ENCODE measurements at places on chromosomes 7 and 10.

GRCh38 chr10:70280099-70280498 lies 3.7 kb downstream of the NPFFR1 start:
- DNase-seq = no peak

GRCh38 chr10:125128397-125129075 lies 31.8 kb downstream of the CTBP2 start:
- no peak for DNase-seq

DNA sequence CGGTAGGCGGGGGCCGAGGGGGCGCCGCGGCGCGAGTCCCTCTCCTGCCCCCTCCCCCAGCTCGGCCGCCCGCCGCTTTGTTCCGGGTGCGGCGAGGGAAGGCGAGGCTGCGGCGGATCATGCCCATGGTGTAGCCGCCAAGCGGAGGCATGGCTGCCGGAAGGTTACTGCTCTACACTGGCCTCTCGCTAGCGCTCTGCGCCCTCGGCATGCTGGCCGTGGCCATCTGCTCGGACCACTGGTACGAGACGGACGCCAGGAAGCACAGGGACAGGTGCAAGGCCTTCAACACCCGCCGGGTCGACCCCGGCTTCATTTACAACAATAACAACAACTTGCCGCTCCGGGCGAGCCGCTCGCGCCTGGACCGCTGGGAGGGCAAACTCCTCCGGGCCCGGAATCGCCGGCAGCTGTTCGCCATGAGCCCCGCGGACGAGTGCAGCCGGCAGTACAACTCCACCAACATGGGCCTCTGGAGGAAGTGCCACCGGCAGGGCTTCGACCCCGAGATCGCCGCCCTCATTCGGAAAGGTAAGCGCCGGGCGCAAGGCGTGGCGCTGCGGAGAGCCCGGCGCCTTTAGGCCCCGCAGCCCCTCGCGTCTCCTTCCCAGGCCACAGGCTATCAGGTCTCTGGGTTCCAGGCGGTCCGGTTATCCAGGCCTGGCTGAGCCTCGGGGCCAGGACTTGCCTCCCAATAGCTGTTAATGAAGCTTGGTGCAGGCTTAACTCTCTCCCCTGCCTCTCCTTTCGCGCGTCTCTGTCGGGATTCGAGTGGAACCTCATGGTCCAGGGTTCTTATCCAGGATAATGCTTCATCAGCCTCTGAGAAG lies 513 bp downstream of the TMEM178B start:
- peak; percentile 33 for DNase-seq

DNA sequence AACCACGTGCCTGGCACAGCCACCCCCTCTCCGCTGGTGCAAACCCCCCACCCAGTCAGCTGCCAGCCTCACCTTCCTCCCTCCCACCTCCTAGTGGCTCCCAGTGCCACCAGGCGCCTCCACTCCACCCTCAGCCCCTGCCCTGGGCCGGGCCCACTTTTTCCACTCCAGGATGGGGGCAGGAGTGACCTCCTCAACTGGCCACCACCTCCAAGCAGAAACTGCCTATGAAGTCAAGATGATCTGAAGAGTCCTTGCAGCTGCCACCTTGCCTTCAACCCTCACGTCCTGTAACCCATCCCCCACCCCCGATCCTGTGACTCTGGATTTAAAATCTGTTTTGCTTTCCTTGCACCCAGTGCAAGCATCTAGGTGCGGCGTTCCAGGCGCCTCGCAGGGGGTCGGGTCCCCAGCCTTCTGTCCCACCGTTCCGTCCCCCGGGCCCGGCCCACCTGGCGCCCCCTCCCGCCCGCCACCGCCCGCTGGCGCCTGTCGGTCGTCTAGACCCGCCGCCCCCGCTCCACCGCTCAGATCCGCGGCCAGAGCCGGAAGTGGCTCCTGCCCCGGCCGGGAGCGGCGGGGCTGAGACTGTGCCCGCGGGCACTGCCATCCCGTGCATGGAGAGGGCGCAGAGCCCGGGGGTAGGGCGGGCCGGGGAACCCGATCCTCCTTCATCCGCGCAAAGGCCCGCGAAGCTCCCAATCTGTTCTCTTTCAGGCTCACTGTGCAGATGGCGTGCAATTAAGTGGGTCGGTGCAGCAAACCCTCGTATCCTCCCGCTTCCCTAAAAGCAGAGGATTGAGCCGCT lies 51.2 kb upstream of the GTF2I start:
- no peak for DNase-seq

DNA sequence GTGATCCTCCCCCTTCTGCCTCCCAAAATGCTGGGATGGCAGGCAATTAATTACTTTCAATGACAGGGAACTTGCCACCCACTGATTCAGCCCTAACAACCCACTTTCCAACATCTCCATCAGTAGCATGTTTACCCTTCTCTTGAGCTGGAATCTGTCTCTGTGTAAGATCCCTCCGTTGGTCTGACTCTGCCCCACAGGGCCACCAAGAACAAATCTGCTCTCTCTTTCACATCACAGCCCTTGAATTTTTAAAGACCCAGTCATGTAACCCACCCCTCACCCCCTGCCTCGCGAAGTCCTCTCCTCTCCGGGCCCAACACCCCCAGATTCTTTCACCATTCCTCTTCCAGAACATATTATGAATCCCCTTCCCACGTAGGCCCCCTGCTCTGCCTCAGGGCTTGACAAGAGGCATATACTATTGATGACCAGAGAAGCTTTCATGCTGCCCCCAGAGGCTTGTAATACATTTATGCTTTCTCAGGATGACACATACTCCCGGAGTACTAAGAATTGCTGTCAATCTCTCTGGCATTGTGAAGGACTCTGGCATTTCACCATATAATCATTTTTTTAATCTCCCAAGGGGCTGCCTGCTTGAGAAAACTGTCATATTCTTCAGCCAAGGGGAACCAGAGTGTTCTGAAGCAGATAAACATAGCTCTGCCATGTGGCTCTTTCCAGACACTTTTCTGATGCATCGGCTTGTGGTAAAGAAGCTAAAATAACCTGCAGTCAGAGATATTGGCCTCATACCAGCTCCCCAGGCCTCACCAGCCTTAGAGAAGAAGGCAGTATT lies 179.2 kb upstream of the AUTS2 start:
- DNase-seq = no peak

DNA sequence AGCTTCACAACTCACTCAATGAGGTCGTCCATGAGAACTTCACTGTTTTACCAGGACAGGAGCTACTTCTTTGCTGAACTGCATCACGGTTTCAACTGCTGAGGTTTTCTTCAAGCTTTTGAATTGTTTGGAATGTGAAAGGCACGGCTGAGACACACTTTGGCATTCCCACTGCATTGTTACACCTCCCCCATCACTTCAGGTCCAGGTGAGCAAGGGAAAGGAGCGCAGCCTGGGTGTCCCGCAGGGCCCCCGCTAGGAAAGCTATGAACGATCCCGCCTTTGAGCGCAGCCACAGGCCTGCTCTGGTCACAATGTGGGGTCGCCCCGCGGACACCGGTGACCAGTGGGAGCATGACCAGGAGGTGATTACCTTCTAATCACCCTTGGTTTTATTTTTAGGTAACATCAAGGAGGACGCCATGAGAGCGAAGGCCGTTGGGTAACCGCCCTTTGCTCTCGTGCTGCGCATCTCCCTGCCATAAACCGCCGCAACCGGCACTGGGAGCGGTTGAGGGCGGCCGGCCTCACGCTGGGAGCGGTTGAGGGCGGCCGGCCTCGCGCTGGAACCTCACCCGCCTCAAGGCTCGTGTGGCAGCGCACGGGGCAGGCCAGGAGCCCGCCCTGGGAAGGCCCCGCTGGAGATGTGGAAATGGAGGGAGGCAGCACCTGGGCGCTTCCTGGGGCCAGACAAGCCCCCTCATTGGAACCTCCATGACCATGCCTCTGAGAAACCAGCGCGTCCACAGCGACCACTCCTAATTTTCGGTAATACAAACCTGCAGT lies 50.9 kb upstream of the SGMS1 start:
- no peak for DNase-seq

DNA sequence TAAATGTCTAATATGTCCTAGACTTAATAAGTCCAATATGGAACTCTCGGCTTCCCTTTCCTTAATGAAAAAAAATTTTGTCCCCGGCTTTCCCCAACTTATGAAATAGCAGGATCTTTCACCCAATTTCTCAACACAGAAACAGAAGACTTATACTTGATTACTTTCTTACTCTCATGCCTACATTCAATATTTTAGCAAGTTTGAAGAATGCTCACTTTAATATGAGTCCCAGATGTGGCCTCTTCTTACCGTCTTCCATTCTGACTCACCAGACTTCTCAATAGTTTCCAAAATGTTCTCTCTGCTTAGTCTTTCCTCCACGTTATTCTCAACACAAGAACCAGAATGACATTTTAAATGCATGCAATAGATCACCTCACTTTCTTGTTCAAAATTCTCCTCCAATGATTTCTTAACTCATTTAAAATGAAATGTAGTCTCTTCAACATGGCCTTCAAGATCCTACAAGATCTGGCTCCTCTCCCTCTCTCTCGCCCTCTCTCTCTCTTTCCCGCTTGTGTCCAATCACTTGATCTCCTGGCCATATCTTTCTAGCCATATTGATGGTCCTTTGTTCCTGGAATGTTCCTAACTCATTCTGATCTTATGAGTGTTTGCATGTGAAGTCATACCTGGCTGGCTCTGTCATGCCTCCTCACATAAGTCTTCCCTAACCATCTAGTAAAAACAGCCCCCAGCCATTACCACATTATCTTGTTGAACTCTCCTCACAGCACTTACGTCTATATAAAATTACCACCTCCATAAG lies 119.7 kb upstream of the FAM3C start:
- DNase-seq = no peak

DNA sequence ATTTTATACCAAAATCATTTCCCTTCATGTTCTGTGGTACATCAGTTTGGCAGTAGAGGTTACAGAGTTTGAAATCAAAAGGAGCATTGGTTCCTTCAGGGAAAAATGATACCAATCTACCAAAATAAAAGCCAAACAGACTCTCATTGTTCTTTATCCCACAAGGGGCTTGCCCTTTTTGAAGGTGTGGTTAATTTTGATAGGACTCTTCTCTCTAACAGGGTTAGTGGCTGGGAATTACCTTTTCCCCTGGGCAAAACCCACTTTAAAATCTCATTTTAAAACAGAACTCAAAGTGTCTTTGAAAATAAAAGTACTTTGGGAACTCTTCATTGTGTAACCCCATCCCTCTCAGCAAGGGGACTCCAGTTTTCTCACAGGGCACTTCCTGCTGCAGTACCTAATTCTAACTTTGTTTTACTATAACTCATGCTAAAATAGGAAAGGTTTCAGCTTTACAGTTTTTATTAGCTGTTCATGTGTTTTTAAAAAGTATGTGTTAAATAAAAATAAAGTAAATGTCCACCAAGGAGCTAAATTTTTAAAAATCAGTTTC lies 30.6 kb downstream of the SMNDC1 start:
- DNase-seq = no peak

DNA sequence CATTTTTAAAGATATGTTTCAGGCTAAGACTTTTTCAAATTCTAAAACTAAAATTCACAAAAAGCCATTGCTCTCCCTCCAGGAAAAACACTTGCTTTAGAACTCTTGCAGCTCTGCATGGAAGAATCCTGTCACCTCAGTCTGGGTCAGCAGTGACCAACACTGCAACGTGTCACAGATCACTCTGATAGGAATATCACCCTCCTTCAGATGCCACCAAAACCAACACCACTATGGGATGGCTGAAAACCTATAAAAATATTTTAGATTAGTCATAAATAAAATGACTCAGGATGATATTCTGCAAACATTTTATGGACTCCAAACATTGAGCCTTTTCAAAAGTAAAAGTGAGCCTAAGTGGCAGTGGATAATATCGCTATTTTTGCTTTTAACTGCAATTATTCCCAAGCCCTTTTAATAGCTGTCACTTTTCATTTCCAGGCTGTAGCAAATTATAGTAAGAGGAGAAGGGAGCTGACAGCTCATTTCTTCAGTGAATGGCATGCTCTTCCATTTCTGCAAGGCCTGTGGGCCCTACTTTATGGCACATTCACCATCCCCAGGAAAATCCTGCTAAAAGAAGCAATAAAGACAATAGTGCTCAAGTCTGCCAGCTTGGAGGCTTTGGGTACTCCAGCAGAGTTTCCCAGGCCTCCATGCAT lies 21.3 kb downstream of the ELMO1 start:
- DNase-seq = no peak

DNA sequence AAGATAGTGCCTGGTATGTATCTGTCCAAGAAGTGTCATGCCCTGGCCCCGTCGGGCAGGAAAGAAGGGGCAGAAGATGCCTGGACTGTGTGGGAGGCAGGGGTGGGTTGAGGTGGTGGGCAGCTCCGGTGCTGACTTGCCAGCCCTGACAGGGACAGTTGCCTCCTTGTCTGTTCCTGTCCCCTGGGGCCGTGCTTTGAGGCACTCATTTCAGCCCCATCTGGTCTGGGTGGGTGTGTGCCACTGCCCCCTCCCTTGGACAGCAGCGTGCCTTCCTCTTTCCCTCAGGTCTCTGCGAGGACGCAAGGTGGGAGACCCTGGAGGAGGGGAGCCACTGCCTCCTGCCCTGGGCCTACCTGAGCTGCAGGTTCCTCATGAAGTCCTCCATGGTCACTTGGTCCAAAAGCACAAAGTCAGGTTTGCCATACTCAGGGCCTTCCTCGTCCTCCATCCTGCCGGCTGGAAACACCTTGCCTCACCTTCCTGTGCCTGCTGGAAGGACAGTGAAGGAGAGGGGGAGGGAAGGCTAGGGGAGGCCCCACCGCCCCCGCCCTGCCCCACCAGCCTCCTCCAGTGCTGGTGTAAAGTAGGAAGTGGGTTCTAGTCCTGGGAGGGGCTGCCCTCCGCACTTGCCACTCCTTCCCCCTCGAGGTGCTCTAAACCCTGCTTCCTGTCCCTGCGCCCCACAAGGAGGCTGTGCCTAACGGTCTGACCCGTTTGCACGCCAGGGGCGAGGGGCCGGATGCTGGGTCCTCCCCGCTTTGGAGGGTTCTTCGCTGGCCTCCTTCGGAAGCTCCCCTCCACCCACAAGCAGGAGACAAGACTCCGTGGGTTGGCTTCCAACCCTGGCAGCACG lies at the start of gene MYO1G:
Gene MYO1G (minus strand): TSS at position 505 of the 856 bp plus-strand sequence. CDS start 54 bp downstream, at position 451.
- no peak for DNase-seq

Measured in NCI-H774 (cell line).